ENCODE measurements at places on chromosomes 11 and 22.

DNA sequence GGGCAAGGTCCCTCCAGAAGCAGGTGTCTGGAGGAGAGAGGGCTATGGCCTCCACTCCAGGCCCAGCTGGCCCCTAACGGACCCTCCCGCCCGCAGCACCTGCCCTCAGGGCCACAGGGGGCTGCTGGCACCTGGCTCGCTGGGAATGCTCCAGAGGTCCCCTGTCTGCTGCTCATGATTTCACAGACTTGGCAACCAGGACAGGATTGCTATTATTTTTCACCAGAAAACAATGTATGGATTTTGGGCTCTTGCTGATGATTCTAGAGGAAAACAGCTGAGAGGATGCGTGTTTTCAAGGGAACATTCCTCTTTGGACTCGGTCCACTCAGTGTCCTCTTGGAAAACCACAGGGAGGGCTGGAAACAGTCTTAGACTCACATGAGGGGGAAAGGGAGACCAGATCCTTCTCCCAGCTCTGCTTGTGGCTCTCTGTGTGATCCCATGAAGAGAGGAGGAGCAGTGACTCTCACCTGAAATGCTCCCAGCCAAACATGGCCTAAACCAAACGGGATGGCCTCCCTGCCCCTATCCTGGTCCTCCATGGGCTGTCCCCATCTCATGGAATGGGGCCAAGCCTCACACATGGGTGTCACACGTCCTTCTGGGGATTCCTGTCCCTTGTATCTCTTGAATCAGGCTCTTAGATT is 15.8 kb downstream of the MYEOV start:
- DNase-seq, result no peak

- DNase-seq, result no peak
Observed at GRCh38 chr22:27134315-27134701, 476.9 kb downstream of the MIAT start.

DNA sequence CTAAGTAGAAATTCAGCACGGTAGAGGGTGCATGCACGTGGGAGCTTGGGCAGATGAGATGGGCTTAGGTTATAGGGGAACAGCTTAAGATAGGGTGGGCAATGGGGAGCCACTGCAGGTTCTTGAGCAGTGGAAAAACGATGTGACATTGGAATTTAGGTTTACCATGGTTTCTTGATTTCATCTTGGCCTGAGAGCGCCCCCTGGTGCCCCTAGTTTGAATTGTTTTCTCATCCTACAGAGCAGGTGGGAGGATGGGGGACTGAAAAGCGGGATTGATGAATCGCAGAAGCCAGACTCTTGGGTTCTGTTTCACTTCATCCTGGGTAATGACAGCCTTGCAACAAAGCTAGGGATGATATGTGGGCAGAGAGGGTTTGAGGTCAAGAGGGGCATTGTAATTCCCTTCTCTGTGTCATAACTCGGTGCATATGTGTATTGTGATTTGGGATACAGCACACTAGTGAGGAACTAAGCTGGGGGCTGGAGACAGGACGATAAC is 6.7 kb upstream of the MCAM start:
- no peak for DNase-seq

DNA sequence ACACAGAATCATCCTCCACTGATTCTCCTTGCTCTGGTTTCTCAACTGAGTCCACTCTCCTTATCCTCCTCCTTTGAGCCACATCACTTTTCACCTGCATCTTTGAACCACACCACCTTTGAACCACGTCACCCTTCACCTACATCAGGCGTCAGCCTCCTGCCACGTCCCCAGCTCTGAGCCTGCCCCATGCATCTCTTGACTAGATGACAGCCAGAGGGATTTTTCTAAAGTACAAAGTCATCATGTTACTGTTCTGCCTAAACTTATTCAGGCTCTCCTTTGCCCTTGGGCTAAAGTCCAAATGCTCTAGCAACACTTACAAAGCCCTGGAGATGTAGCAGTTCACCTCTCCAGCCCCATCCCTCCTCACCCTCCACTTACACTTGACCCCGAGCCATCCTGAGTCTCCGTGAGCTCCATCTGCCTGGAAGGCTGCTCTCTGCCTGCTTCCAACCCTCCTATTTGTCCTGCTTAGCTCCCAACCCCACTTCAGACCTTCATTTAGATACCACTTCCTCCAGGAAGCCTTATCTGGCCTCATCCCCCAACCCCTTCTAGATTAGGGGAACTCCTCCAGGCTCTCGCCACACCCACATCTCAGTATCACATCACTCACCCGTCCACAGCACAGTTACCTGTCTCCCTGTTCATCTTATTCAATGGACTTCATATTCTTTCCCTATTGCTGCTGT is 3.7 kb upstream of the MS4A10 start:
- DNase-seq, result no peak

GRCh38 chr11:44601471-44602370 is 36.3 kb downstream of the CD82 start:
- DNase-seq, result no peak

DNA sequence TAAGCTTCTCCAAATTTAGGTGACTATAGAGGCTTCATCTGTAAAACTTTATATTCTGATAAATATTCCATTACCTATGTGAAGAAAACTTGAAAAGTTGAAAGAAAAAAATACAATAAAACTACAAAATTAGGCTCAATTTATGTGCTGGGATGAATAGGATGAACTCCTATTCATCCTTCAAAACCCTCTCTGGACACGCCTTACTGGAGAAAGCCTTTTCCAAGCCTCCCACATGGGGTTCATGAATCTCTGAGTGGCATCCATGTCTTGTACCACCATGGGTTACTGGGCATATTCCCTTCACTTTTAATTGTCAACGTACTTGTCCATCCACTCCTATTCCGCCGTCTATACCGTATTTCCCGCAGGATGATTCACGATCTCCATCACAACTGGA is 55.7 kb downstream of the MN1 start:
- no peak for DNase-seq

GRCh38 chr11:3154001-3154599 is 11.0 kb downstream of the OSBPL5 start:
- DNase-seq, result no peak

DNA sequence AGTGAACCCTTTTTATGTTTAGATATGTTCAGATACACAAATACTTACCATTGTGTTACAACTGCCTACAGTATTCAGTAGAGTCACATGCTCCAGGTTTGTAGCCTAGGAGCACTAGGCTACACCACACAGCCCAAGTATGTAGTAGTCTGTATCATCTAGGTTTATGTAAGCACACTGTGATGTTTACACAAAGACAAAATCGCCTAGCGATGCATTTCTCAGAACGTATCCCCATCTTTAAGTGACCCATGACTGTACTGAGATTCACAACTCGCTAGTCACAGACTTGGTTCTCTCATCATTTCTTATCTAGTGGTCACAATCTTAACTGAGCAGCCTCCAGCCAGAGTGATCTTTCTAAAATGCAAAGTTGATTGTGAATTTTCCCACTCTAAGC is 119.2 kb downstream of the RASSF10 start:
- DNase-seq, result no peak

- no peak for DNase-seq
Observed at GRCh38 chr11:120564573-120565311, 53.2 kb downstream of the GRIK4 start.

DNA sequence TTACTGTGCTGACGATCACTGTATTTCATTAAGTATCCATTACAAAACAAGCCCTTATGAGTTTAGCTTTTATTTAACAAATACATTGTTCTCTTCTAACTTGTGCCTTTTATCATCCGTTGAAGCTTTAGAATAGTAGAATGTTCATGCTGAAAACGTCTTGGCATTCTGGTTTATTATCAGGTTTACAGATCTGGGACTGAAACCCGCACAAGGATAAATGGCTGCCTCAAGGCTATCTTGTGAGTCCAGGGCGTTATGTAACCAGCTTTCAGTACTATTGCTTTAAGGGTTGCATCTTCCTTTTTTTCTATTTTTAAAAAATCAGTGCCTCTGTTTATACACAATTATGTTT is 66.6 kb upstream of the PRODH start:
- no peak for DNase-seq

DNA sequence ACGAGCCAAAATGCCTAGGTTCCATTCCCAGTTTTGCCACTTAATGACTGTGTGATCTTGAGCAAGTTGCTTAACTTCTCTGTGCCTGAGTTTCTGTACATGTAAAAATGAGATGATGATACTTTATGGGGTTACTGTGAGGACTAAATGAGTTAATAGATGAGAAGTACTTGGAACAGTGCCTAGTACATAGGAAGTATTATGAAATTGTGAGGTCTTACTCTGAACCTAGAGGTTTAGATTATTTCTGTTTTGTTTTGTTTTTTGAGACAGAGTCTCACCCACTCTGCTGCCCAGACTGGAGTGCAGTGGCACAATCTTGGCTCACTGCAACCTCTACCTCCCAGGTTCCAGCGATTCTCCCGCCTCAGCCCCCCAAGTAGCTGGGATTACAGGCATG is 227.0 kb upstream of the POU2AF2 start:
- no peak for DNase-seq

DNA sequence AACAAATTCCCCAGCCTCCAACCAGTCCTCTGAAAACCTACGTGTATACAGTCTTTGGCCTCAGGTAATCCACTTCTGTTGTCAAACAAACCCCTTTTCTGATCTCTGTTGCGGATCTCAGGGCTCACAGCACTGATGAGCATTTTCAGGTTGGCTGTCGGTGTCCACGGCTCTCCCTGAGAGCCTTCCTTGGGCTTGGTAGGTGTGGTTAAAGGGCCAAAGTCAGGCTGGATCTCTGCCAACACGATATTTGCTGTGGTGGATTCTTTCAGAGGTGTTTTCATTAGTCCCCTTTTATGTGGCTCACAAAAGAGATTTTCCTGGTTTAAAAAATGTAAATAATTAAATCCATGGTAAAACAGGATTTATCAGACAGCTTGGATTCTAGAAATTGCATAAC is 2.9 kb downstream of the E2F8 start:
- DNase-seq, result no peak

DNA sequence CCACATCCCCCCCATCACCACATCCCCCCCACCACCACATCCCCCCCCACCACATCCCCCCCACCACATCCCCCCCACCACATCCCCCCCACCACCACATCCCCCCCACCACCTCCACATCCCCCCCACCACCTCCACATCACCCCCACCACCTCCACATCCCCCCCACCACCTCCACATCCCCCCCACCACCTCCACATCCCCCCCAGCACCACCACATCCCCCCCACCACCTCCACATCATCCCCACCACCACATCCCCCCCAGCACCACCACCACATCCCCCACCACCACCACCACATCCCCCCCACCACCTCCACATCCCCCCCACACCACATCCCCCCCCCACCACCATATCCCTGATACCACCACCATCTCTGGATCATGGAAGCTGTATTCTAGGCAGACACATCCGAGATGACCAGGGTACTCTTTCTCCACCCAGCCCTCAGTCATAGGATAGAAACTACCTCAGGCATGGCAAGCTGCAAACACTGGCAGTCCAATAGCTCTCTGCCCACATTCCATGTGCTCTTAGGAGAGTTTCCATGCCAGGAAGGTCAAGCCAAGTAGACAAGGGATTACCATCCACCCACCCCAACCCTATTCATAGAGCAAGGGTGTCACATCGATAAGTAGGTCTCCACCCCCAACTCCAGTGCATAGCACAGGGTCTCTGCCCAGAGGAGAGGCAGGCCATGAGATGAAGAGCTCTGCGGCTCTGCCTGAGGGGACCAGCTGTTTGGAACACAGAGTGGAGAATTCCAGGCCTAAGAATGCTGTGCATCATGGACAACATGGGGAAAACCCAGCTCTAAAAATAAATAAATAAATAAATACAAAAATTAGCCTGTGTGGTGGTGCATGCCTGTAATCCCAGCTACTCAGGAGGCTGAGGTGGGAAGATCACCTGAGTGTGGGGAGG is 33.0 kb upstream of the TEAD1 start:
- DNase-seq, result no peak

DNA sequence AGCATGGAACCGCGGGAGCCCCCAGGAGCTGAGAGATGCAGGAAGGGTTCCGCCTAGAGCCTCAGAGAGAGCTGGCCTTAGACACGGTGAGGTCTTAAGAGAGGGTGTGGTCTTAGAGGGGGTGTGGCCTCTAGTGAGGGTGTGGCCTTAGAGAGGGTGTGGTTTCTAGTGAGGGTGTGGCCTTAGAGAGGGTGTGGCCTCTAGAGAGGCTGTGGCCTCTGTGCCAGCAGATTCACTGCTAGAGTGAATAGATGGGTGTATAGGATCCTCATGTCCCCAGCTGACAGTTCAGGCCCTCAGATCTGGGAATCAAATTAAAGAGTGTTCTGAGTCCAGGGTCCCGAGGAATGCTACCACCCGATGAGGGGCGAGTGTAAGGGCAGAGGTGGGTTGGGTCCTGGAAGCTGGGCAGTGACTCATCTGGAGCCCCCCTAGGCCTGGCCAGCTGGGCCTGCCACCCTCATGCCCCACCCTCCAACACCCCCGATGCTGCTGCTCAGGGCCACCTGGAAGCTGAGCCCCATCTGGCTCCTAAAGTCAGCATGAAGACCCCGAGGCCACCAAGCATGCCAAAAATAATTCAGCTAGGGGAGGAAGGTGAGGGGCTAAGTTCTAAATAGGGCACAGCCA is 49.5 kb downstream of the IGF2 start:
- DNase-seq, result no peak

DNA sequence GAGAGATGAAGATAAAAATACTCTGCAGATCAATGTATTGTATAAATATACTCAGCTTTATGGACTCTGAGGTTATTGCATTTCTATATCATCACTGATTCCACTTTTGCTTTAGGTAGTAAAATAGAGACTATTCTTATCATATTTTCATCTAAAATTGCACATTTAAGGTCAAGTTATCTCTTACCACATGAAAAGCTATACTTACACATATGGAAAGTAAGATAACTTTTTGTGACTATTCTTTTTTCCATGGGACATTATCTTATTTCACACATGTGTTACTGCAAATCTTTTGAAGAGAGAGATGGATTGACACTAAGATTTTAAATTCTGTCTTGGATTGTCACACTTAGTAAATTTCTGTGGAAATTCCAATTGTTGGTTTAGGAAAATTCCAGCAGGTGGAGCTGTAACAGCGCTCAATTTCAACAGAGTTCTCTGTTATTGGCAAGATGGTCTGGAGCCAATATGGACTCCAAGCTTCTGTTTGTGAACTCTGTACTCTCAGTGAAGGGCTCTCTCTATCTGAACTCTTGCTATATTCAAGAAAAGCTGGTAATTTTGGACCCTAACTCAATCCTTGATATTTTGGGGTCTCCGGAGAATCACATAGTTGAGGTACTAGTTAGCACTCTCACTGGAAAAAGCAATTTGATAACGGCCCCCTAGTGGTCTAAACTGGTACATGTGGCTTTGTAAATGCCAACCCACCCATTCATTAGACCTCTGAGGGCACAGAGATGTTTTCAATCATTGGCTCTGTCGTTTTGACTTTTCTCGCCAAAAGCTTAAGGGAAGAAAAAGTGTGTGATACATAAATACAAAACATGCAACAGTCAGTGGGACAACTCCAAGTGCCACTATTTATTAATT is 429.7 kb downstream of the ETS1 start:
- no peak for DNase-seq
